ENCODE measurements at places on chromosomes 16 and 17.

GRCh38 chr16:47511882-47512281 lies 50.8 kb downstream of the PHKB start:
- no peak for DNase-seq

DNA sequence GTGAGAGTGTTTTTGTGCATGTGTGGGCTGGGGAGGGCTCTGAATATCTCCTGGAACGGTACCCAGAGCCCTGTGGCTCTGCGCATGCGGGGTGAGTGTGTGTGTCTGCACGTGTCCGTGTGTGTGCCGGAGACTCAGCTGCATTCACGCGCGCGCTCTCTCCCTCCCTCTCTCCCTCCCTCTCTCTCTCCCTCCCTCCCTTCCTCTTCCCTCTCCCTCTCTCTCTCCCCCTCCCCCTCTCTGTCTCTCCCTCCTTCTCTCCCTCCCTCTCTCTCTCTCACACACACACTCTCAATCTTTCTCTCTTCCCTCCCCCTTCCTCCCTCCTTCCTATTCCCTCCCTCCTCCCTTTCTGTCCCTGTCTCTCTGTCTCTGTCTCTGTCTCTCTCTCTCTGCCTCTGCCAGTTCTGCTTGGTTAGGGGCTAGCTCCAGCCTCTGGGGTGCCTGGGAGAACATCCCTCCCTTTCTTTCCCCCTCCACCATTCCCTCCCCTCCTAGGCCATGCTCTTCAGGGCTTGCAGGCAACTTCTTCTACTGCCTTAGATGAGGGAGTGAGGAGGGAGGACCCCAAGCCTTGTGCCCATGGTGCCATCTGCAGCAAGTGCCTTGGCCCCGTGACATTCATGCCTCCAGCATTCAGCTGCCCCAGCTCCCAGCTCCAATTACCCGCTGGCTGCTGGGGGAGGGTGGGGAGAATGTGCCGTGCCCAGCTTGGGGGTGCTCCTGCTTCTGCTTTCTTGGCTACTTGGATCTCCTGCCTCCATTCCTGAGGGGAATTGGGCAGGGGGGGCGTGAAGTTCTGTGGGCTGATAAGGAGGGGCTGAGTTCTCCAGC lies 6.4 kb downstream of the THRA start:
- peak; percentile 66 for DNase-seq

DNA sequence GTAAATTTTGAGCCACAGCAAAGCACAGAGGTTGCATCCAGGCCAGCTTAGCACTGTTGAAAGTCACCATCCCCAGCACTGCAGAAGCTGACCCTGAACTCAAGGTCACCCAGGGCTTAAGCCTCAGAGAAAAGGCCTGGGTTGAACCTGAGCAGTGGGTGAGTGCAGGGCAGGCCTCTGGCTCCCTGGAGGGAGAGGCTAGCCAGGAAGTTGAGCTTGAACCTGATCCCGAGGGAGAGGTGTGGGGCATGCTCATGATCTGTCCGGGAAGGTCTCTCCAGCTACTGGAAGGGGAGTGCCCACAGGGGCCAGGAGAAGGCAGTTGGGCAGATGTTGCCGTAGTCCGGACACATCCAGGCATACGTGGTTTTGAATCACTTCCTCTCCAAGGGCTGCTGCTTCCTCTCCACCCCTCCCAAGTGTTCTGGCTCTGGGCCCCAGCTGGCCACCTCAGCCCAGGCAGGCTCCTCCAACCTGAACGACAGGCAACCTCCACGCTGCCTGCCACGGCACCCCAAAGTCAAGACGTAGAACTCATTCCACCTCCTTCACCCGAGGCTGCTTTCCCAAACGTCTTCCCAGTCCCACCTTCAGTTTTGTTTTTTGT lies 18.4 kb downstream of the CARHSP1 start:
- DNase-seq: no peak

- no peak for DNase-seq
Observed at GRCh38 chr17:41002814-41003213, 3.1 kb upstream of the KRTAP3-2 start.

- peak; percentile 44 for DNase-seq
Observed at GRCh38 chr17:51461578-51462004, 201.2 kb downstream of the UTP18 start.

GRCh38 chr16:2296661-2297505 lies 29.0 kb upstream of the RNPS1 start:
- DNase-seq: peak; percentile 25

DNA sequence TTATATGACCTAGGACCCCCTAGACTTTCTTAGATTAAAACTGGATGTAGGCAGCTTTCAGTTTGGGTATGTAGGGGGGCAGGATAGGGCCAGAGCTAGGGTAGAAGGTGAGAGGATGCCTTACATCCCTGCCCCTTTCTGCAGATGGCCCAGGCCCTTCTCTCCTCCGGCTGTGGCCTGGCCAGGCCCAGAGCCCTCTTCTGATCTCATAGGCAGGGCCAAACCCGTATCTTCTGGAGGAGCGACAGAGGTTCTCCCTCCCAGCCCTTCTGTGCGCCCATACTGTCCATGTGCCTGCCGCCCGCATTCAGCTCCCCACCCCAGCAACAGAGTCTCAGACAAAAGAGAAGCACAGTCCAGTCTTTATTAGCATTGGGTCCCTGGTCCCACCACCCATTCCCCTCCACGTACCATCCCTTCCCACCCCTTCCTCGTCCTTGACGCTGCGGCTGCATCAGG lies 2.0 kb upstream of the TSPOAP1 start:
- DNase-seq: peak; percentile 28

DNA sequence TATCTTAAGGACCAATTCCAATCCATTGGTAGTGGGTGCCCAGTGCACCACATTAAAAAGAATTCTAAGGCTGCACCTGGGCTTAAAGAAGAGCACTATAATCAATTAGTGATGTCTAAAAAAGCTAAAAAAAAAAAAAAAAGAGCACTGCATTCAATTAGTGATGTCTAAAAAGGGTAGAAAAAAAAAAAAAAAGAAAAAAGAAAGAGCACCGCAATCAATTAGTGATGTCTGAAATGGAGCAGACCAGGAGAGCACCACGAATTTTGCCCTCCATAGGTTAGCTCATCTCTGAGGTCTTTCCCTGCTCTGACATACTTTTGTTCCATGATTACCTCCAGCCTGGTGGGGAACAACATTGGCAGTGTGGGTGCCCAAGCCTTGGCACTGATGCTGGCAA lies 18.9 kb upstream of the CYLD start:
- no peak for DNase-seq

DNA sequence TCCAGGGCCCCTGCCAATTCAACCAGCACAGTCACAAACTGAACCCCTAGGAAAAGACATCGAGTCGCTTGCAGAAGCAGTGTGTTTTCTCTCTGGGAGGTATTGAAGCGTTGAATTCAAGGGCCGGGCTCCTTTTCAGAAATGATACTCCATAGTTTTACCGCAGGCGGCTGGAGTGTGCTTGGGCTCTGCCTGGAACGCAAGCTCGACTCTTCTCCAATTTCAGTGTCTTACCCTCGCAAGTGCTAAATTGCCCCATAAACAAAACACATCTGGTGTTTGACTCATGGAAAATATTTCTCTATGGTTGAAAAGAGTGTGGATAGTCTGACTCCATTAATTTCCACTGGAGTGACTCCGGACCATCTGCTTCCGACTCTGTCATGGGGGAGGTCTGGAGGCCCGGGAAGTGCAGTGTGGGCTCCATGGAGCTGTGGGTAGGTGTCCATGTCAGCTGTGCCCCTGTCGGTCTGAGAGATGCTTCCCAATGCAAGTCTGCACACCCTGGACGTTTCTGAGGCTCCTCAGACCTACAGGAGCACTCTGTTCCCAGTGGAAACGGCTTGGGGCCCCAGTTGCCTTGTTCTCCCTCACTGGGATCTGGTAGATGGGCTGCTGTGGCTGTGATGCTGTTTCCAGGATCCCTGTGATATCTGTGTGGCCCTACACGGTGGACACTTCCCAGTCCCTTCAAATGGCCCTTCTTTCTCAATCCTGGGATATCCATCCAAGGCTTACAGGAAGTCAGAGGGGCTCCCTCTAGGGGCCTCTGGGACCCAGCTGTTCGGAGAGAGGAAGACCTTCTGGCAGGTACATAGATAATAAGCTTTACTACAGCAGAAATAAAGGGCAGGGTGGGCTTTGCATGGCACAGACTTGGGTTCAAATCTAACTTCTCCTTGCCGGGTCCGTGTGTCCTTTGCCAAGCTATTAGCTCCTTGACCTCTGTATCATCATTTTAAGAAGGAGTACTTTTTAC lies 119.8 kb upstream of the CDH13 start:
- DNase-seq: no peak

DNA sequence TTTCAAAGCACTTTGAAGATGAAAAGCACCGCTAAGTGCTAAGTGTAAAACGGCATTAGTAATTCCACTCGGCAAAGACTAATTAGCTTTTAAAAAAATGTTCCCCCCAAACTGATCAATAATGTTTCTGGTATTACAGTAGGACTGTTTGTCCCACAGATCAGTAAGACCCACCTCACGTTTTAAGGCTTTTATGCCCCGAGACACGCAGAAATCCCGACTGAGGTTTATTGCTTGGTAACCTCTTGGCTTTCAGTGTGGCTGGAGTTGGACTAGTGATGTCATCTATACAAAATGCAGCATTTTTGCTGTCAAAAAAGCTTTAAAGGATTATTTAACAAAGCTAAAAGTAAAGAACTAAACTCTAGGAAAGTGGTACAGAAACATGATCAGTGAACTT lies 414.6 kb upstream of the PSMD7 start:
- DNase-seq: no peak

- DNase-seq: no peak
Observed at GRCh38 chr17:71941920-71942319, 178.9 kb upstream of the SOX9 start.

GRCh38 chr17:13981881-13982280 lies 87.4 kb upstream of the COX10 start:
- DNase-seq: no peak

DNA sequence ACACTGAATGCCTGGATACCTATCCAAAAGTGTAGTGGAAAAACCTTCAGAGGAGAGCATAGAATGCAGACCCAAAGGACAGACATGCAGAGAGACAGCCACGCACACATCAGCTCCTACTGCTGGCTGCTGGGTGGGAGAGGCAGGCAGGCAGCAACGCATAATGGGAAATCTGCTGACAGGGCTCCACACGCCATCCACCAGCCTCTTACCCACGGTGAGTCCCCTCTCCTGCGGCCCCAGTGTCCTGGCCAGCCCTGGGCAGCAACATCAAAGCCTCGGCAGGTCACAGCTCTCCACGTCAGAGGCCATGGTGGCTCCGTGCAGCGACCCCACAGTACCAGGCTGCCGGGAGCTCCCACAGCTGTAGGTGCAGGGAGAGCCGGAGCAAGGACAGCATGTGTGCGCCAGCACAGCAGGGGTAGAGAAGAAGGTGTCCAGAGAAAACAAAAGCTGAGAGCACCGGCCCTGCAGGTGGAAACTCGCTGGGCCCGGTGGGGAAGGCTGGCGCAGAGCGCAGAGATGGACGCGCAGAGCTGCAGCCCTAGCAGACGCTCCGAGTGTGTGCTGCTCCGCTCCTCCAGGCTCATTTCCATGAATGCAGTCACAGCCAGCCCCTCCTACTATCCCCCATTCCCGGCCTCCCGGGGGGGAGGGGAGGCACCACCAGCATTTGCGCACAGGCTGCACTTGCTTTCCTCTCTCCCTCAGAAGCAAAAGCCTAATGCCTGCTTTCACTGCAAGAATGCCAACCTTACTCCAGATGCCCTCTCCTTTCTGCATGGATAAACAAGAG lies 58.9 kb downstream of the CYTH1 start:
- no peak for DNase-seq

DNA sequence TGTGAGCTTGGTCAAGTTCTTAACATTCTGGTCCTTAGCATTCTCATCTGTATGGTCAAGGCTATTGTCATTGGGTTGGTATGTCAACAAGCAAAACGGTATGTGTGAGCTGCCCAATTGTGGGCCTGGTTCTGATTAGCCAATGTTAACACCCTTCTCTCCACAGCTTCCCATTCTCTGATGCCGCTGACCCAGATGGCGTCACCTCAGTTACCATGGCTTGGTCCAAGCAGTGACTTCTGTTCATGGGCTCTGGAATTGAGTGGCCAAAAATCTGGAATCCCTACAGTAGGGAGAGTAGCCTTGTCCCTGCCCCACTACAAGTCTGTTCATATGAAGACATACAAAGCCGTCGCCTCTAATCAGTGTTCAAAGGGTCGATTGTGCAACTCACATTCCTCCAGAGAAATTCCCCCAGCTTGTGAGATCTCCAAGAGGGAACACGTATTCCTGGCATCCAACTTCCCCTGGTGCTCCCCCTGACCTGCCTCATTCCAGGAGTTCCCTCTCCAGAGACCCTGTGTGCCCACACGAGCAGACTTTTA lies 15.8 kb downstream of the TMEM98 start:
- DNase-seq: no peak

DNA sequence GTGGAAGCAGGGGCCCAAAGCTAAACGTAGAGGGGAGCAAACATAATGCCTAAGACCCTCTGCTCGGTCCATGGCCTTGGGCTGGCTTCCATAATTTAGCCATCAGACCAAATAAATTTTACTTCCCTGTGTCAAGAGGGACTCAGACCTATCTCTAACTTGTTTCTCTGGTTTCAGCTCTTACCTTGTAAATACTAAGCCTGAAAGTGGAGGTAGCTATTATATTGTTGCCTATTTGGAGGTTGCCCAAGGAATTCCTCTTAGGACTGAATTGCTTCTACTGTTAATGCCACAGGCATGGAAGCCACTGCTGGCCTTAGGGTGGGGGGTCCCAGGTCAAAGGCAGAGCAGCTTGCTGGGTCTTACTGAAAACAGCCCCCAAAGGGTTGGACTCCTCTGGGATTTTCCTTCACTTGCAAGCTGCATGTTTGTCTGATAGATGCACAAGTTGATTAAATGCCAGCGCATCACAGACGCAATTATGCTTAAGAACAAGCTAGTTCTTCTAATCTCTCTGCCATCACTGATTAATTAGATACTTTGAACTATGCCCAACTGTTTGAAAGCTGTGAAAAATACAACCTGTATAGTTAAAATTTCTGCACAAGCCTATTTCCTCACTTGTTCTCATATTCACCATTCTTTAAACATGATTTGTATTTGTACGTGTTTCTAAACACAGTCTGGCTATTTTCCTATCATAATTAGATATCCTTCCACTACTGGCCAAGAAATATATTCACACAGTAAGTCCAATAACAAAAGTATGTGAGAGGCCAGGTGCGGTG lies 67.9 kb upstream of the HAS3 start:
- DNase-seq: no peak

GRCh38 chr17:49899191-49899485 lies 51.3 kb upstream of the TAC4 start:
- no peak for DNase-seq

GRCh38 chr16:22926105-22926751 lies 112.3 kb downstream of the HS3ST2 start:
- DNase-seq: no peak

GRCh38 chr16:50255538-50255937 lies 10.8 kb upstream of the ADCY7 start:
- DNase-seq: no peak
